ENCODE measurements at places on chromosomes 5 and 9. TPM values are rescaled to one million over a fixed set of nuclear protein-coding genes. Genes with fewer than 3 reads are reported as not detected.

MCTP1 gene
- total RNA-seq, result 104 TPM

EIF4E1B gene
- not detected for total RNA-seq

LTC4S gene
- not detected for total RNA-seq

C9 gene
- total RNA-seq, result not detected

SAPCD2 gene
- total RNA-seq, result 28.1 TPM

ZNF658 gene
- total RNA-seq, result 2.2 TPM

ANKRD34B gene
- total RNA-seq, result not detected

LEAP2 gene
- not detected for total RNA-seq

OBP2B gene
- total RNA-seq, result not detected

SDHA gene
- 103 TPM for total RNA-seq

CRHBP gene
- not detected for total RNA-seq

SPATA31E1 gene
- not detected for total RNA-seq

IQGAP2 gene
- 0.39 TPM for total RNA-seq

PCA3 gene
- 0.13 TPM for total RNA-seq

LCN6 gene
- not detected for total RNA-seq

ELAVL2 gene
- 1.1 TPM for total RNA-seq

RASGRF2 gene
- 38.2 TPM for total RNA-seq

TAF11L14 gene
- not detected for total RNA-seq

PCDHAC2 gene
- total RNA-seq, result 0.73 TPM

ADAMTS13 gene
- total RNA-seq, result 0.20 TPM

PCDHAC1 gene
- total RNA-seq, result not detected

GTF2H2C gene
- 20.6 TPM for total RNA-seq

MZB1 gene
- not detected for total RNA-seq

LIFR gene
- 40.2 TPM for total RNA-seq

CKMT2 gene
- 0.44 TPM for total RNA-seq

FER gene
- 13.7 TPM for total RNA-seq

OR1J2 gene
- not detected for total RNA-seq

CBY3 gene
- total RNA-seq, result not detected

AFAP1L1 gene
- total RNA-seq, result 72.3 TPM

PCDHGA7 gene
- 0.80 TPM for total RNA-seq

SOX30 gene
- not detected for total RNA-seq

TLR4 gene
- 147 TPM for total RNA-seq

GNE gene
- total RNA-seq, result 15.5 TPM

TJP2 gene
- total RNA-seq, result 342 TPM

NEUROG1 gene
- total RNA-seq, result not detected

CARD19 gene
- 70.3 TPM for total RNA-seq

PSD2 gene
- total RNA-seq, result not detected

CDH10 gene
- total RNA-seq, result under 0.01 TPM

CCNO gene
- total RNA-seq, result 0.13 TPM

WDR38 gene
- not detected for total RNA-seq

FCHSD1 gene
- 20.1 TPM for total RNA-seq

GRM6 gene
- total RNA-seq, result not detected

S100Z gene
- not detected for total RNA-seq

PDE6A gene
- total RNA-seq, result 0.05 TPM
